AG04449 (cell line): ENCODE measurements at places on chromosomes 4 and X.

DNA sequence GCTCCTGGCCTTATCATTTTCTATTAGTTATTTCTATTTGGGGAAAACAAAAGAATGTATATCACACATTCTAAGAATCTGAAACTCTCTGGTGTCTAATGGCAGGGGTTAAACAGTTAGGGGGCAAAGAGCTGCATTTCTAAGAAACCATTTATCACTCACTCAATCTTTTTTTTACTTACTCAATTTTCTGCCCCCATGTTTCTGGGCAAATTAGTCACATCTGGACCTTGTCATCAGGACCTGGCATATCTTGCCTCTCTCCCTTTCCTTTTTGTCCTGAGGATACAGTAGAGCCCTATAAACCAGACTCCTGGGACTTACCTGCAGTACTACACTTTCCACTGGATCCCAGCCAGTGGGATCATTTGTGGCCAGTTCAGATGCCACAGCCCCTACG is 89.1 kb downstream of the ANXA3 start:
- DNase-seq = no peak

DNA sequence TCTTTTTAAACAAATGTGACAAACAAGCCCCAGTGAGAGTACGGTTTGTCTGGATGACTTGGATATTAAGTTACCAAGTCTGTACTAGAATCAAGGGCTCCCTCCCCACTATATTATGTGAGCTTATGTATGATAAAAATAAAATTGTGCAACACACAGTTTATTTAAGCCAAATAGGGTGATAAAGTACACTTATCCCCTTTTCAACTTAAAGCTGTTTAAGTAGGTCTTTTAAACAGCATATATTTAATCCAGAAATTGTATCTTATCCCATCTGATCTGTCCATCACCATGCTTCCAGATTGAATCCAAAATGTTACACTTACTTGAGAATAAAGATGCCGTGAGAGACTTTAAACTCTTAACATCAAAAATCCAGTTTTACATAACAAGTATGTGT is 2.0 kb upstream of the KLHL34 start:
- DNase-seq = no peak

- DNase-seq = no peak
These were observed 48.0 kb upstream of the APELA start for GRCh38 chr4:164828955-164829354.

DNA sequence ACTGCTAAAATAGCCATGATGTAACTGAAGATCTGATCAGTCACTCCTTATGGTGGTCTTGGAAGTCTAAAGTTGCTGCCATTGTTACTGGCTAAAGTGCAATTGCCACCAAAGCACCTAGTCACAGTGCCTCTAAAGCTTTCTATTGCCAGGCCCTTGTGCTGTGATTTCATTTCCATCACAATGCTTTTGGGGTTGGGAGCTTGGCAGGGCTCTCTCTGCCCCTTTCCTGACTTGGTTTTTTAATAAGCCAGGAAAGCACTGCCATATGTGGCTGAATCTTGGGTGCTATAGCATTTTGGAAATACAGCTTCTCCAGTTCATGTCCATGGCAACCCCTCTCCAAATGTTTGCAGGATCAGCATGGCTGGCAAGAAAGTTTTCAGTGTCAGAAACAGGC is 1712.4 kb upstream of the TENM3 start:
- no peak for DNase-seq

DNA sequence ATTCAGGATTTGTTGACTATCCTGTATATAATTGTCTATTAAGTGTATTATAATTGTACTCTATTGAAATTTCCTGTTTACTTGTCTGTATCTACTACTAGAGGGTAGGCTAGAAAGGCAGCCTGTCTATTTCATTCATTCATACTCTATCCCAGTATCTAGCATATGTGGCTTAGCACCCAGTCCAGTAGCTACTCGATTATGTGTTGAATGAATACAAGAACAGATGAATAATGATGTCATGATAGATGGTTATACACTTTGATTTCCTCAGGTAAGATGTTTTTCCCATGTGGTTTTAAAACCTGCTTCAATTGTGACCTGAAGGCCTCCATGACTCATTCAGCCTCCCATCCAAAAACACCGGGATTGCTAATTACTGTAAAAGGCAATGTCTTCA is 68.0 kb downstream of the IL21 start:
- DNase-seq = no peak

DNA sequence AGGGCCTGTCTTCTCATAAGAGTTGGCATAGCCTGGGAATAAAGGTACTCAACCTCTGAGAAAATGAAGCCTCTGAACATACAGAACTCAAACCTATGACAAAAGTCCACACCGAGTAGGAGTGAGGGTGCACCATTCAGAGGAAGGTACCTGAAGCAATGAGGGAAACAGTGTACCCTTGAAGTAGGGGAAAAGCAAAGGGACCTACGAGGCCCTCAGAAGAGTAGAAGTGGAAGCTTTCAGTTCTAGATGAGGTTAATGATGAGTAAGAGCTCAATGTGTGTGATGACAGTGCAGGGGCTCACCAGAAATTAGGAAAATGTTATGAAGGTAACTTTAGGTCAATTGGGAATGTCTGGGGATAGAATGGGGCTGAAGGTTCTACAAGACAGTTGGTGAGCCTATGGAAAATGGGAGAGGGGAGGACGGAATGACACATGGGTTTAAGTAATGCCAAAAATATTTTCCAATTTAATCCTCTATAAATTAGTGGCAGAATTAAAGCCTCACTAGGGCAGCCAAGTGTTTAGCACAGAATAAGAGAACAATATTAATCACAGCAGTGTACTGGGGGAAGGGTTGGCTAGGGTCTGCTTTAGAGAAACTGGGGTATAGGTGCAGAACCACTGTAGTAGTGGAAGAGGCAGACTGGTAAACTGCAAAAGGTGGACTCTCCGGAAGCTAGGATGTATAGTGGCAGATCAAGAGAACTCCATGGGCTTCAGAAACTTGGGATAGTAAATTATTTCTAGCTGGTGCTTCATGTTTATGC is 39.8 kb downstream of the RAB33A start:
- no peak for DNase-seq

GRCh38 chr4:11976726-11977263 is 548.1 kb upstream of the HS3ST1 start:
- DNase-seq = no peak

GRCh38 chrX:55135171-55135570 is 46.4 kb downstream of the PAGE2 start:
- no peak for DNase-seq

DNA sequence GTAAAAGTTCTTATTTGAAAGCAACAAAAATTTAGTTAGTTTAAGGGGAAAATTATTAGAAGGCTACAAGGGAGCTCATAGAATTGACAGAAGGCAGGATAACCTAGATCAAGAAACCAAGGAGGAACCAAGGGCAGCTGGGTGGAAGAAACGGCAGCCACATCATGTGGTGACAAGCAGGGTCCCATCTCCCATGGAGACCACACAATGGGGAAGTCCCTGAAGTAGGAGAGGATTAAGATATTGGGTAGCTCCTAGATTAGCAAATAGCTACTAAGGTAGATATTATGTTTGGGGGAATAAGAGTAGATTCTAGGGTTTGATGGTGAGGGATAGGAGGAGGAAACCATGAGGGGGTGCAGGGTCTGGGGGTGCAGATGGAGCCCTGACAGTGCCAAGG is 48.0 kb upstream of the TMEM154 start:
- no peak for DNase-seq

GRCh38 chr4:30744386-30744785 is 24.2 kb downstream of the PCDH7 start:
- no peak for DNase-seq

- no peak for DNase-seq
These were observed 114.1 kb downstream of the MGST2 start for GRCh38 chr4:139779691-139780090.

DNA sequence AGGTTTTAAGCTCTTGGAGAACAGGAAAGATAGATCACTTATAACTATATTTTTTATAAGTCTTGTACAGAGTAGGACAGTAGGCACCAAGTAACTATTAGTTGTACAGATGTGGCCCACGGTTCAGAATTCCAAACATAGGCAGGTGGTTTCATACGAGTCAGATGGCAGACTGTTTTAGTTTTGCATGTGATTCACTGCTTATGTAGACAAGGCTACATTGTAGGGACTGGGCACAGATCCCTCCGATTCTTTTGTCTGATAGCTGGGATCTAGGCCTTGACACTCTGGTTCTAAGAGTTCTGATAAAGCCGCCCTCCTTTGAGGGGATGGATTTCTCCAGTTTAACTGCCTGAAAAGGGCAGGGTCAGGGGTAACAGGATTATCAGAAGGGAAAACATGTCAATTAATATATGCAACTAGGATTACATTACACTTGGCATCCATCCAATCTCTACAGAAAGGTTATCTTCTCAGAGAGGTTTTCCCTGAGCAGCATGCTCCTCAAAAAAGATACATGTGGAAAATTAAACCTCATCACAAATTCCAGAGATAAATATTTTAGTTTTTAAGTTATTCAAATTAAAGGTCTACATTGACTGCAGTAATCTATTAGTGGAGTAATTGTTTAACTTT is 87.8 kb downstream of the SPRY1 start:
- no peak for DNase-seq

DNA sequence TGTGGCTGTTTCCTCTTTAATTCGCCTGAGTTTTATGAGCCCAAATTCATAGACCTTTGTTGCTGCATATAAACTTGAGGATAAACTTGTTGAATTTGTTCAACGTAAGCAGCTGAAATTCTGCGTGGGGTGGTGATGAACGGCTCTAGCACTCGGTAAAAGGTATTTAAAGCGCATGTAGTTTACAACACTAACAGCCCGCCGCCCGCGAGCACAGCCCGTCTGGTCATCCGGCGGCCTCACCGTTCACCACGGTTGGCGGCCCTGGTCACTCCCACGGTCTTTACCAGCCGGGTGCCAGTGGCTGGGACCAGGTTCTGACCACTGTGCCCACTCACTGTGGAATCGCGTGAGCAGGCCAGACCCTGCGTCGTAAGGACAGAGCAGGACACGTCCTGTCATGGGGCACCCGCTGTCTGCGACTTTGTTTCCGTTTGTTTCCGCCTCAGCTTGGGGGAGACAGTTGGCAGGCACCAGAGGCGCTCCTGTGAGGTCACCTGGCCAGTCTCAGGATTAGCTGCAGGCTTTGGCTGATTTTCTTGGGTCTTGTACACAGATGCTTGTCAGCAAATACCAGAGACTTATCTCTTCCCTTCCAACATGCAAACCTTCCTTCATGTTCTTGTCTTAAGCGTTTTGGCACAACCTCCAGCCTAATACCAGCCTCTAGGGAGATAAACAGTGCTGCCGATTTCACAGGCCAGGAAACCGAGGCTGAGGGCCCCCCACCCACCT is 36.8 kb upstream of the SPON2 start:
- DNase-seq = no peak

DNA sequence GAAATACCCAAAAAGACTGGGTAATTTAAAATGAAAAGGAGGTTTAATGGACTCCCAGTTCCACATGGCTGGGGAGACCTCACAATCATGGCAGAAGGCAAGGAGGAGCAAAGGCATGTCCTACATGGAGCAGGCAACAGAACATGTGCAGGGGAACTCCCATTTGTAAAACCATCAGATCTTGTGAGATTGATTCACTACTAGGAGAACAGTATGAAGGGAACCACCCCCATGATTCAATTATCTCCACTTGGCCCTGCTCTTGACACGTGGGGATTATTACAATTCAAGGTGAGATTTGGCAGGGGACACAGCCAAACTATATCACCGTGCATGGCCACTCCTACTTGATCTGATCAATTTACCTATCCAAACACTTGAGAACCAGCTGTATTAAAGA is 131.5 kb upstream of the LDB2 start:
- DNase-seq = no peak

- DNase-seq = no peak
These were observed 598.7 kb upstream of the TECRL start for GRCh38 chr4:65007841-65008439.

DNA sequence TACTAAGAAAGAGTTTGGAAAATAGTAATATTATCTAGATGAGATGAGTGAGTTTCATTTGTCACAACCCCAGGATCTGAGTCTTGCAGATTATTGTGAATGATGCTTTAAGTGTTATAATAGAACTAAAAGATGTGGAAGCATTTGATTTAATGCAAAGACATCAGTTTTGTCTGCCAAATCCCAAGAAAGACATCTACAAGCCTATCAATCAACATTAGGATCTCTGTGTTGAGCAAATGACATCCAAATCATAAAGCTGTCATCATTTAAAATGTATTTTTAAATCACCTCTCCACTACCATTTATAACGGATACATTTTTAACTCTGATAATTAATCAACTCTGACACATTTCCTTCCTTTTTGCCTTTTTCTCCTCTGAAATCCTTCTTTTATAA is 310.8 kb upstream of the SLIT2 start:
- DNase-seq = no peak

DNA sequence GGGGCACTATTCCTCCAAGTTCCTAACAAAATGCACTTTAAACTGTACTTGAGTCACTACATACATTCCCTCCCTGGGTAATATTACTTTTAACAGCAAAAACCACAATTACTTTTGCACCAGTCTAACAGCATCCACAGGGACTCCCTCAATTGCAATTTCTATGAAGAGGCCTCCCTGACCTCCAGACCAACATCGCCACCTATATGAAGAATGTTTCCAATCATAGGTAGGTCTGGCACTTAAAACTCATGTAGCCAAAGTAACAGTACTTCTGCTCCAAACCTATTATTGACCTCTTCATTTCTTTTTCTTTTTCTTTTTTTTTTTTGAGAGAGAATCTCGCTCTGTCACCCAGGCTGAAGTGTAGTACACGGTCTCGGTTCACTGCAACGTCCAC is 15.6 kb downstream of the NR3C2 start:
- no peak for DNase-seq

DNA sequence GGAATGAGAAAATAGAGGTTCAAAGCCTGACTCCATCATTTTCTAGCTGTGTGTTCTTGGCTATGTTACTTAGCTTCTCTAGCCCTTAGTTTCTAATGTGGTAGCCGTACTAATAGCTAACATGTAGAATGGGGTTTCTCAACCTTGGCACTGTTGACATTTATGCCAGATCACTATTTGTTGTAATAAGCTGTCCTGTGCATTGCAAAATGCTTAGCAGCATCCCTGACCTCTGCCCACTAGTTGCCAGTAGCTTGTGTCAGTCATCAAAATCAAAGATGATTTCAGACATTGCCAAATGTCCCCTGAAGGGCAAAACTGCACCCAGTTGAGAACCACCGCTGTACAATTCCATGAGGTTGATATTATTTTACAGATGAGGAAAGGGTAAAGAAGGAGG is 18.3 kb upstream of the ADAMTS3 start:
- no peak for DNase-seq

- DNase-seq = no peak
These were observed 33.1 kb upstream of the CDKN2AIP start for GRCh38 chr4:183411291-183411861.

GRCh38 chr4:152107736-152108500 is 347.1 kb upstream of the GATB start:
- DNase-seq = no peak

- no peak for DNase-seq
These were observed 474.4 kb downstream of the SH2D1A start for GRCh38 chrX:124820738-124821137.

DNA sequence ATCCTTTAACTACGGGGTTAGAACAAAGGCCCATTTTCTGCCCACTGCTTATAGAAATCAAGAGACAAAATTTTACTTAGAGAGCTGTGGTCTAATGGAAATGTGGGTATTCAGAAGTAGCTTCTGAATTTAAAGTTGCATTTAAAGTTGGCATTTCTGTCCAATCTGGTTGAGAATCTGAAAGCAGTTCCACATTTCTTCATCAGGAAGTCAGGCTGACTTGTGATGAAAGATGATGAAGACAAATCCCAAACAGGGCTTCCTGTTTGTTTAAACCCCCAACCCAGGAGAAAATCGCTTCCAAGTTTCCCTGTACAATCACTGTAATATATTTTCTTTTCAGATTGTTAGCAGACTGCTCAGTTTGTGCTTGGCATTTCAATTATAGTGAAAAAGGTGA is 345.3 kb downstream of the SPRY1 start:
- DNase-seq = no peak
